ENCODE measurements at places on chromosomes 1 and 21.

DNA sequence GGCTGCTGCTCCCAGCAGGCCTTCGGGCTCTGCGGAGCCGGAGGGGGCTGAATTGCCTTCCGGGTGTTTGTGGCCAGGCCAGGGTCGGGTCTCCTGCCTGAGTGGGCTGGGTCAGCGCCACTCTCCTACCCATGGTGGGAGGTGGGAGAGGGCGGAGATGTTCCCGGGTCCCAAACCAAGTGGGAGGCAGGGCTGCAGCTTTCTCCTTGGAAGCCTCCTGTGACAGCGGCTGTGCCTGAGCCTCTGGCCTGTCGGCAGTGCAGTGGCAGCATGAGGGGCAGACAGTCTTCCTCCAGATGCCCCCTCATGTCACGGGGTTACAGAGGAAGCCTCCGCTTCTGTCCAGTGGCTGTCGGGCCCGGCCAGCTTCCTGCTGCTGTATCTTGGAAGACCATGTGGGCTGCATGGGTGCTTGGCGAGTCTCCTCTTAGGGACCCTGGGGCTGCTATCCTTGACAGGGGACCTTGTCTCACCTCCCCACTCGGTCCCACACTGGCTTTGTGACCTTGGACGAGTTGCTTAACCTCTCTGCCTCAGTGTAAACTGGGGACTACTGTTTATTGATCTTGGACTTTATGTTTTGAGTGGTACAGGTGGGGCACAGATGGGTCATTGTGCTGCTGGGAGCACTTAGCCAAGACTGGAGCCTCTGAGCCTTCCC, 4.3 kb downstream of the SKI start:
- no peak for DNase-seq

DNA sequence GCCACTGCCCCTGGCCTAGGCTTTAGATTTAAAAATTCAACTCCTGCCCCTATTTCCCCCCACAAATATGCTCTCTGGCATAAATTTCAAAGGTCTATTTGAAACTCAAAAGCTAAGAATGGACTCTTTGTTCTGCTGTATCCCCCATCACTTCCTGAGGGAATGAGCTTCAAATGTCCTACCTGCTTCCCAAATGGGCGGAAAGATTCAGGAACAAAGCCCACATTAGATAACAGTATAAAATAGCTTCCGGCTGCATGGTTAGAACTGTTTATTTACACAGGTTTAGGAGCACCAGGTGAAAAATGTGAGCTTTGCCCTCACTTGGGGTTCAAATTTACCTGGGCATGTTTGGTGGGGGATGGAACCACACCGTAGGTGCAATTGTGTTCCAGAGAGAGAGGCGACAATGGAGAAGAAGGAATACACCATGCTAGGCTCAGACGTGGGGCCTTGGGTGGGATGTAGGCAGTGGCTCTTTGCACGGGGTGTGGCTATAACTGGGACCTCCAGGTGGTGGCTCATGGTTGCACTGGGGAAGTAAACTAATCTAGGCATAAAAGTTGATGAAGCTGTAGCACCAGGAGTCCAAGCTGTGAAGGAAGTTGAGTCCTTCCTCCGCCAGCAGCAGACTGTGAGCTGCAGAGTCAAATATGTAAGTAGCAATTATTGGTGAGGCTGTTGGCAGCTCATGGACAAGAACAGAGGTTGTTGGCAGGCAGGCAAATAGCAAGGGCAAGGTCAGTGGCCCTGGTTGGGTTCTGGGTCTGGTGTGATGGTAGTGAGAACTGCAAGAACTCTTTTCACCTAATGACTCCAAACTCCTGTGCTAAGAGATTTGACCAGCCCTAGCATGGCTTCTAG, 41.5 kb upstream of the SRSF10 start:
- no peak for DNase-seq

- no peak for DNase-seq
Measured at GRCh38 chr1:24373710-24374109, 39.9 kb downstream of the STPG1 start.

- DNase-seq = peak; percentile 96
Measured at GRCh38 chr1:33430692-33431593, at the start of gene PHC2. Gene PHC2, minus strand, starts transcription at chr1:33431095. Its CDS starts 55,556 bp downstream, at chr1:33375539.

DNA sequence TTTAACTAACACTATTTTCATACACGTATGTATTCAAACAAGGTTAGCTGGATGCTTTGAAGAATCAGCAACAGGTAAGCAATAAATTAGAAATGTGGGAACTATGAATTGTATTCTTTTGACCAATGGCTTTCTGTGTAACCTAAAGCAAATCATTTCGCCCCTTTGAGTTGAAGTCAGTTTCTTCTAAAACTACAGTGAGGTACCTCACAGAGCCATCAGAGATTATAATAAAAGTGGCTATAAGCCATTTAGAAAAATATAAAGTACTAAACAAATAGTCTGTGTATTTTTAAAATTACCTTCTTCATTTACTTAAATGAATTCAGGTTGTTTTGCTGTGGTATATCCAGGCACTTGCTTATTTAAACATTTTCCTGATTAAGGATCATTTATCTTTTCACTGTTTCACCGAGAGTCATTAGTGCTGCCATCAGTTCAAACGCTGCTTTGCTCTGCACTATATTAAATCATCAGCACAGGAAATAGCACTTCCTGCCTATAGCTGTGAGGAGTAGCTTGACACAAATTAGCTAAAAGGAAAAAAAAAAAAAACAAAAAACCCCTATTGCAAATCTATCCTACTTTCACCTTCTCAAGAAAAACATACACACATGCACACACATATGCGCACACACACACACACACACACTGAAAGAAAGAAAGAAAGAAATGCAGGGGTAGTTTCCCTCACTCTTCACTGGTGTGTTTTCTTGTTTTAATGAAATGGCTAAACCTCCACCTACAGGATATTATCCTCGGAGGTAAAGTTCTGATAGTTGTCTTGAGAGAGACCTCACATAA, 39.8 kb upstream of the C1orf105 start:
- DNase-seq = no peak

- DNase-seq = no peak
Measured at GRCh38 chr1:201565771-201566528, 27.0 kb downstream of the NAV1 start.

All from AG08396 (cell line).